ENCODE measurements at places on chromosomes 2 and 18.

- DNase-seq: peak; percentile 7
These were observed 39.2 kb downstream of the GNAL start for GRCh38 chr18:11728249-11728648.

GRCh38 chr18:9734189-9734588 lies 26.1 kb downstream of the RAB31 start:
- no peak for DNase-seq

GRCh38 chr2:23658466-23658942 lies 268.4 kb downstream of the ATAD2B start:
- DNase-seq: no peak

- no peak for DNase-seq
These were observed 22.3 kb downstream of the SEMA4F start for GRCh38 chr2:74676331-74676730.

DNA sequence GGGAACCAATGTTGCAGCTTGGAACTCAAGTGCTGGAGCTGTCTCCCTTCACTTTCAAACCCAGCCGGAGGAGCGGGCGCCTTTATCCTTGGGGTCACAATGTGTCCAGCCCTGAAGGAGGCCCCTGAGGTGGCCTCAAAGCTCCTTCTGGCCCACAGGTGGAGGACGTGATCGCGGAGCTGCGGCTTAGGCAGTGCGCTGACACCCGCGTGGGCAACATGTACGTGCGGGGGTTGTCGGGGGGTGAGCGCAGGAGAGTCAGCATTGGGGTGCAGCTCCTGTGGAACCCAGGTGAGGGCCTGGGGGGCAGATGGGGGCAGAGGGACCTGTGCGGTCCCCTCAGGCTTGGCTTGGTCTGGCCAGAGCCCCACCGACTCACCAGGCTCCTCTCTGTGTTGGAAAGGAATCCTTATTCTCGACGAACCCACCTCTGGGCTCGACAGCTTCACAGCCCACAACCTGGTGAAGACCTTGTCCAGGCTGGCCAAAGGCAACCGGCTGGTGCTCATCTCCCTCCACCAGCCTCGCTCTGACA lies 13.5 kb downstream of the ABCG8 start:
- no peak for DNase-seq

GRCh38 chr2:129142465-129142864 lies 823.8 kb upstream of the HS6ST1 start:
- no peak for DNase-seq

DNA sequence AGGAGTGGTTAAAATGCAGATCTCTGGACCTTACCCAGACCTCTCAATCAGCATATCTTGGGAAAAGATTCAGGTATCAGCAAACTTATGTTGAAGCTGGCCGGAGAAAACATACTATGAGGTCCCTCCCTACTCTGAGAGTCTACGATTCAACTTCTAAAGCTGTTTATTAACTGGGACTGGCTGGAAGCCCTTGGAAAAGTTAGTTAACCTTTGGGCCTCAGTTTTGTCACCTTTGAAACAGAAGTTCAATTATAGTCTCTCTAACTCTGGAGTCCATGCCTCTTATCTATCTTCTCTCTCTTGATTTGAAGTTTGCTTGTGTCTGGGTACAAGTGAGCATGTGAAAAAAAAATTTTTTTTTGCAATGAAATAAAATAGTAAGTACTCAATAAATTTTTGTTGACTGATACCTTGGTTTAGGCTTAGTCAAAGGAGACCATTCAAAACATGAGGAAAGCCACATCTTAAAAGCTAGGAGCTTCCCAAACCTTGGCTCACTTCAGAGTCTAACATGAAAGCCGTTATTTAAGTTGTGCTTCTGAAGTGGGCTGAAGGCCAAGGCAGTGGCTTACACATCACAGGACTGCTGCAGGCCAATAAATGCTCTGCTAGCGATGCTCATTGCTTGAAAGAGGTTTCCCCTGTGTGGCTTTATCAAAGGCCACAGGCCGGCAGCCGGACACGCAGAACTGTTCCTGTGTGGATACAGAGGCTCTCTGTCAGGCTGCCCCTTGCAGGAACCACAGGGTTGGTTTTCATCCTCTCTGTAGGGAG lies 110.6 kb upstream of the FAM136A start:
- no peak for DNase-seq

DNA sequence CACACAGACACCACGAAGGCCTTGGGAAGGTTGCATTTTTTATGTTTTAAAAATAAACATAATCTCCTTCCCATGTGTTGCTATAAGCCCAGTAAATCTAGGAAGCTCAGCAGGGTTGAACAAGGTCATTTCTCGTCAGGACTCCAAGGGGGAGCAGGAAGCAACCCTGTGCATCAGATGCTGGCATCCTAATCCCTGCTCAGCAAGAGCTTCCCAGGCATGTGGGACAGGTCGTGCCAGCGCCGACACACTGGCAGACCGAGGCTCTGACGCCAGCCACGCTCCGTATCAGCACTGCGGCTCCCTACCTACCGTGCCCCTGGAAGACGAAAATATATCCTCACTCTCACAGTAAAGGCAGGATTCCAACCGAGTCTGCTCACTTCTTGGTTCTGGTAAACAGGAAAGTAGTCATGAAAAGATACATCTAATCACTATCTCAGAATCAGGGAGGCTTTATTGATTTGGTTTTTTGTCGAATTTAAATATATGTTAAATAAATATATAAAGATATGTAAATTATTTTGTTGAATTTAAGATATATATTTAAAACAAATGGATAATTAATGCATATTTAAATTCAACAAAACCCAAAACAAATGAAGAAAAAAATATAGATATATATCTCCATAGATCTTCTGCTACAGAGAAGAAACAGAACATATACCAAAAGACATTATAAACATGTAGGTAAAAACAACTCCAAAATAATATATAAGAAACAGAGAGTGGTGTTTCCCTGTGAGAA lies 61.4 kb downstream of the TXNL1 start:
- no peak for DNase-seq

DNA sequence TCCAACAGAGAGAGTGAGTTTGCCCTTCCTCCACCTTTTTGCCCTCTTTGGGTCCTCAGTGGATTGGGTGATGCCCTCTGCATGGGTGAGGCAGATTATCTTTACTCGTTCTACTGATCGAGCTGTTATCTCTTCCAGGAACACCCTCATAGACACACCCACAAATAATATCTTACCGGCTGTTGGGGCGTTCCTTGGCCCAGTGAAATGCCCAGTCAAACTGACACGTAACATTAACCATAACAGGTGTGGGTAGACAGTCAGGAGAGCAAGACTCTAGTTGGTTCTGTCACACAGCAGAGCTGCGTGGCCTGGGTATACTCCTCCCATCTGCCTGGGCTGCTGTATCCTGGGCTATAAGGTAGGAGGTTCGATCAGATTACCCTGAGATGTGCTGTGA lies 144.1 kb downstream of the AGAP1 start:
- no peak for DNase-seq

Measured in EL (cell line).